RPMI7951 (cell line): ENCODE measurements at places on chromosomes 3 and 15.

GRCh38 chr3:57778494-57778893, 22.4 kb downstream of the SLMAP start:
- DNase-seq, result no peak

- no peak for DNase-seq
Measured at GRCh38 chr3:82474711-82475110, 713.3 kb upstream of the GBE1 start.

GRCh38 chr3:172513488-172513887, 9.7 kb downstream of the TNFSF10 start:
- DNase-seq, result peak; percentile 71

DNA sequence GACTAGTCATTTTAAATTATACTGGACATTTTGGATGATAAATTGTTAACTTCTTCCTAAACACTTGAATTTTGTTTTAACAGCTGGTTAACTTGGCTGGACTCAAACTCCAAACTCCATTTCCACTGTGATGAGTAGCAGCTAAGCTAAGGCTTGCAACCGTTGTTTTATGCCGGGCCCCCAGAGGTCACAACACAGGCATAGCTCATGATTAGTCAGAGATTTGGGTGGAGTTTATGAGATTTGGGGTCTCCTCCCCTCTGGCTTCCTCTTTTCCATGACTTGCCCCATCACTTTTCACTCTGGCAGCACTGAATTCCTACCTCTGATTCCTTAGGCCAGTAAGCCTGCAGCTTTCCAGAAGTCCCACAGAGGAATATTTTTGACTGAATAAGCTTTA, 12.8 kb downstream of the THAP10 start:
- DNase-seq, result peak; percentile 77

DNA sequence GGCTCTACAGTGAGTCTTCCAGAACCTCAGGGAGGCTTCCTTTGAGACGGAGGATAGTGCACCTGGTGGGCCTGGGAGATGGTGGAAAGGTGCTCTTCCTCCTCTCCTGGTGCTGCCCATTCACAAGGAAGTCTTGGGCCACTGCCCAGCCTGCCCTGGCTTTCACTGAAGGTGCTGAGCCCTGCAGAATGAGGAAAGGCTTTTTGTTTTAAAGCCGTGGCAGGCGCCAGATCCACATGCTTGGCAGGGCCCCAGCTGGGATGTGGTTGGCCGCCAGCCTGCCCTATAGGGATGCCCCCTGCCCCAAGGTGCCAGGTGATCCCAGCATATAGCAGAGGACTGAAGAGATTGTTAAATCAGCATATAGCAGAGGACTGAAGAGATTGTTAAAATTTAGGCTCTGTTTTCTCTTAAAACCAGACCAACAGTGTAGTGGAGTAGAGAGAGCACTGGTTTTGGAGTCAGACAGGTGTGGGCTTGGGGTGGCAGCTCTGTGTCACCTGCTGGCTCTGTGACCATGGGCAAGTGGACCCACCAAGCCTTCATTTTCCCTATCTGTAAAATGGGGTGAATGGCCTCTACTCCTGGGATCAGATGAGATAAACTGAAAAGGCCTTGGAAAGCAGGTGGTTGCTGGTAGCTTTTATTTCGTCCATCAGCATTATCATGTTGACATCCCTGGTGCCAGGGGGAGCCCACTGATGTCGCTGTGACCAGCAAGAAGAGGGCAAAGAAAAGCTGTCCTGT, 53.3 kb downstream of the SLC6A6 start:
- no peak for DNase-seq

DNA sequence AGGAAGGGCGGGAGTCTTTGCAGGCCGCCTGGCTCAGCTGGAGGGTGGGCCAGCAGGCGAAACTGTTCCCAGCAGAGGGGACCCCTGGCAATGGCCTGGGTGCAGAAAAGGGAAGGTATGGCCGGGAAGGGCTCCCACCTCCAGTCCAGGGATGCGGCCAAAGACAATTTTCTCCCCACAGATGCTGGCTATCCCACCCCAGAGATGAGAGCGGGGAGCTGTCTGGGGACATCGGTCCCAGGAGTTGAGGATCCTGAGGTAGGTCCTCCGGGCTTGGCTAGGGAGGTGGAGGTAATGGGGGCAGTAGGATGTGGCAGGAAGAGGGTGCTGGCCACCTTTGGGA, 1.7 kb downstream of the SEMA3G start:
- DNase-seq, result no peak

DNA sequence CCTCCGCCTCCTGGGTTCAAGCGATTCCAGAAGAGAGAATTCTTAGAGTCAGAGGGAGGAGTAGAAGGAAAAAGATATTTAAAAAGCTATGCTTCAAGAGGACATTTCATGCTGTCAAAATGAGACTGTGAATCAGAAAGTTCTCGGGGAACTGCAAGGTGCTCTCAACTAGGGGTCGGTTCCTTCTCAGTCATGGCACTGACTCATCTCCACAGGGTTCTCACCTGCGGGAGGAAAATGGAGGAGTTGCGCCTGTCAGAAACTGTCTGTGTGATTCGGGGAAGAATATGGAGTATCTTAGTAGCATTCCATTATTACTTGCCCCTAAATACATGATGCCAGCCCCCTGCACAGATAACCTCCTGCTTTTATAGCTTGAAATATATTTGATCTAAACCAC, 47.4 kb downstream of the APH1B start:
- DNase-seq, result no peak

DNA sequence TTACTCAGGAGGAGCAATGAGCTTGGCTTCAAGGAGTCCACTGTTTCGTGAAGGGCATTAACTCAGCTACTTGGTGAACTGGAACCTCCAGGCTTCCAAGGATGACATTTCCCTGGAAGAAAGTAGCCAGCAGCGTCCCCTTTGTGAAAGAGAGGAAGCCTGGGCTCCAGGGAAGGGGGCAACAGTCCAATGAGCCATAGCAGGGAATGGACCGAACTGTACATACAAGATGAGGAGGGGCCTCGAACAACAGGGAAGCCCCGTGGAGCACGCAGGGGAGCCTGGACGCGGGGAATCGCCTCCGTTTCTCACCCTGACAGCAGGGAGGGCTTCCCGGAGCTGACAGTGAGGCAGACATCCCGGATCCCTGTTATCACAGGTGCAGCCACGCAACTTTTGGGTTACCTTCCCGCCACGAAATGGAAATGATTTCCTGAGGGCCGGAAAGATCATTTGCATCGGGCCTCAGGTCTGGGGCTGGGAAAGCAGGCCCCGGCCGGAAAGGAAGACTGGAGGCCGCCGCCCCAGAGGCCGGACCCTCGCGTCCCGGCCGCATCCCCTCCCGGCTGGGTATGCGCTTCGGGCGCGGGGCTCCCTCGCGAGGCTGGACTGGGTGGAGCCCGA, 475 bp upstream of the SPINT1 start:
- no peak for DNase-seq

DNA sequence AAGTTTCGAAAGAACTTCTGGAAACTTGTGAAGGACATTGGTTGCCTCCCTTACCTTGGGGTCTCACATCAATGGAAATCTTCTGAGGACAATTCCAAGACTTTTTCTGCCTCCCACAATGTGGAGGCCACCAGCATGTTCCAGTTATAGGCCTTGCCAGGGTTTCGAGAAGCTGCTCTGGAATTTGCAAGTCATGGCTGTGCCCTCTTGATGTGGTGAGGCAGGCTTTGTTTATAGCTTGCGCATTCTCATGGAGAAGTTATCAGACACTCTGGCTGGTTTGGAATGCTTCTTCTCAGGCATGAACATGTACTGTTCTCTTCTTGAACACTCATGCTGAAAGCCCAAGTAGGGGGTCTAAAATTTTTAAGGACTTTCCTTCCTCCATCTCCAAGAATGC, 4.1 kb downstream of the CXCR6 start:
- no peak for DNase-seq

DNA sequence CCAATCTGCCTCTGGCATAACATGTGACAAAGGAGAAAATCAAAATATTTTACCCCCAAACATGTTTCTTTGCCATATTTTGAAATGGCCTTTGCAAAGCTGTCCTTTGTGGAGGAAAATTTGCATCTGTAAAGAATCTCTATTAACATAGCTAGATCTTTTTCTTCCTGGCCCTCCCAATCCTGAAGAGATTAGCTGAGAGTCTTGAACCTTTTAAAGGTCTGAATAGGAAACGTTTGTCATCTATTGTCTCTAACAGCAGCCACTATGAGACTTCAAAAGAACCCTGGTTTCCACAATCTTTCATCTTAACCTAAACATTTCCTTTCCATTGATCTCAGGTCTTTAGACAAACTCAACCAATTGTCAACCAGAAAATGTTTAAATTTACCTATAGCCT, 520.9 kb upstream of the TGFBR2 start:
- no peak for DNase-seq

DNA sequence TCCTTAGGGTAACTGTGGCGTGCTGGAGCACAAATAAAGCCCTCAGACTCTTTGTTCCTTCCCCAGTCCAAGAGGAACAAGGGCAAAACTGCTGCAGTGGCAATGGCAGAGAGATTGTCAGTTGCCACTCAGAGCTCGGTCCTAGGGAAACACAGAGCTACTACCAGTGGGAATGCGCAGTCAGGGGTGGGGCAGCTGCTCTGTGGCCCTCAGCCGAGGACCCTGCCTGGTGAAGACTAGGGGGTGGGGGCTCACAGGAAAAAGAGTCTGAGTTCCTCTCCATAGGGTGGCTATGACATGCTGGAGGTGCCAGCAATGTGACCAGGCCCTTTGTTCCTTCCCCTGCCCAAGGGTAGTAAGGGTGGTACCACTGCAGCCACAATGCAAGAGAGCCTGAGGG, 43.8 kb downstream of the TMCO5A start:
- no peak for DNase-seq

GRCh38 chr3:111763001-111763471, 96.0 kb upstream of the PHLDB2 start:
- DNase-seq, result peak; percentile 54

DNA sequence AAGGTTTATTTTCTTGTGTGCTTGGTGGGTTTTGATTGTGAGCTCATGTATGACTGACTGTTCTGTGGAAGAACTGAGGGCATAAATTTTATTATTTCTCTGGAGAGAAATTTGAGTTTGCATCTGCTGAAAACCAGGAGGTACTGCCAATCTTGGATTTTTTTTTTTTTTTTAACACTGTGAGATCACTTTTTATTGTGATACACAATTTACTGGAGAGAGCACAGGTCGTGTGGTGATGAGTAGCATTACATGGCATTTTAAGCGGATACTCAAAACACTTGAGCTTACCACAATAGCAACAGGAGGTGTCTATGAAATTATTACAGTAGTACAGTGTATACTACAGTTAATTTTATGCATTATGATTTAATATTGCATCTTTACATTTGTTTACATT, 237.4 kb downstream of the MFSD1 start:
- DNase-seq, result peak; percentile 47

DNA sequence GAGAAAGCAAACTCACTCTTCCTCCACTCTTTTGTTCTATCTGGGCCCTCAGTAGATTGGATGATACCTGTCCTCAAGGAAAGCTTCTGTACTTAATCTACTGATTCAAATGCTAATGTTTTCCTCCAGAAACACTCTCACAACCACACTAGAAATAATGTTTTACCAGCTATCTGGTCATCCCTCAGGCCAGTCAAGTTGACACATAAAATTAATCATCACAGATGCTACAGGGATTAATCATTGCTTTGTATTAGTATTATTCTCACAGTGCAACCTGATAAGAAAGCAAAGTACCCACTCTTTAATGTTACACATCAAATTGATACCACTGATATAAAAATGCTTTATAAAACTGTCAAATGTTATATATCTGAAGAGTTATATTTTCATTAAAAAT, 52.9 kb upstream of the ARL6 start:
- DNase-seq, result no peak

- DNase-seq, result no peak
Measured at GRCh38 chr15:90512981-90513380, 16.7 kb upstream of the CRTC3 start.

DNA sequence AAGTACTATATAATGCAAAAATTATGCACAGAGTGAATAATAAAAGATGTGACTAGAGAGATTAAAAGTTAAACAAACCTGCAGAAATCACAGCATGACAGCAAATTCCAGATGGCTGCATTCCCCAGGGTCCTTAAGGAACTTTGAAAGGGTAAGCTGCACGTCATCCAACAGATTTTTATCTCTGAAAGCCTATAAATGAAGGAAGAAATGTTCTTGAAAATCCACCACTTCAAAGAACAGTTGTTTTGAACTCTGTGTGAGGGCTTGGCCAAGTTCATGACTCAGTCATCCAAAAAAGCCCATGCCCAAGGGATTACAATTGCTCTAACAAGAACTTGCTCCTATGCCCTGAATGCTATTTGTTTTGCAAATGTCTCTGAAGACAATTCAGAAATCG, 603.6 kb downstream of the PLOD2 start:
- DNase-seq, result peak; percentile 11

GRCh38 chr3:52436500-52437149, 8.3 kb downstream of the SEMA3G start:
- no peak for DNase-seq

GRCh38 chr3:110910346-110910955, 161.2 kb upstream of the NECTIN3 start:
- DNase-seq, result no peak

DNA sequence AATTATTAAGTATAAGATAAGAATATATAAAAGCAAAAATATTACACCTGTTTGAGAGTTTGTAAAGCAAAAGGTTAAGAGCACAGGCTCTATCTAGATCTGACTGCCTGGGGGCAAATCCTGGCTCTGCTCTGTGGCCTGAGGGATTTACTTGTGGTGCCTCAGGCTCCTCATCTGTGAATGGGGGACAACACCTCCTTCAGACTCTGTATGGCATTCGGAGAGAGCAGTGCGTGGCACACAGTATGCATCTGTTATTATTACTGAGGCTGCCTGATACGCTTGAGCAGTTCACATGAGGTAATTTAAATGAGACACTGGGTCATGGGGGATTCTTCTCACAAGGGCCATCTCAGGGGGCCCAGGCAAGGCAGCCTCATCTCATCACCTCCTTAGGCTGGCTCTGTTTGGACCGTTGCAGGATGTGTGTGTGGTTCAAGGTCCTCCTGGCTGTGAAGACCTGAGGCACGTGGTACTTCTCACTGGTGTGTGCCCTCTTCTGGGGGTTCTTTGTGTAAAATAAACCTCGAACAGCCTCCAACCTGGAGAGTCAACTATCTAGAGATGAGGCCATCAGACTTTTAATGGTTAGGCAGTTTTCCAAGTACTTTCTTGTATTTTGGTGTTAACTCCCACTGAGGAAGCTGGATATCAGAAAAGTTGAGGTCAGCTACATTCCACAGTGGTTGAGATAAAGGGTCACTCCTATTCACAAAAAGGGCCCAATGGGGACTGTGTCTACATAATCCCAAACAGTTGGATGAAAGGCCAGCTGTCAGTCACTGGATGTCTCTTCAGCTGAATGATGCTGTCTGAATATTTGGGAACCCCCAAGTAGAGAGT, 9.0 kb downstream of the GNB5 start:
- DNase-seq, result no peak

DNA sequence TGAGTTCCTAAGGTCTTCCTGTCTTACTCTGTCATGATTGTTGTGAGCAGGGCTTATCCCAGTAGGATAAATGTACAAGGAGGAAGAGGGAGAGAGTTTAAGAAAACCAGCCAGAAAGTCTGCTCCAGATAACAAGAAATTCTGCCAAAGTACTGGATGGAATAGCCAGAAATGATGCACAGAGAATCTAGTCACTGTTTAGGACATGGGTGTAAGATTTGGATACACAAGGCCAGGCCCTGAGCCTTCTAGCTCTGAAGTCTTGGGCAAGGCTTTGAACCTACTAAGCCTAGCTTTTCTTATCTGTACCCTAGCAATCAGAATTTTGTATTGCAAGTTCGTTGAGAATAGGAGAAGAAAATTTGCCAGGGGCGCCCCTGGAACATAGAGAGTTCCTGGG, 180.4 kb upstream of the ROPN1 start:
- no peak for DNase-seq
